ENCODE measurements at places on chromosomes 6 and 20.
A peak's percentile ranks its signal among the peaks of the same experiment; 100 is the strongest.

DNA sequence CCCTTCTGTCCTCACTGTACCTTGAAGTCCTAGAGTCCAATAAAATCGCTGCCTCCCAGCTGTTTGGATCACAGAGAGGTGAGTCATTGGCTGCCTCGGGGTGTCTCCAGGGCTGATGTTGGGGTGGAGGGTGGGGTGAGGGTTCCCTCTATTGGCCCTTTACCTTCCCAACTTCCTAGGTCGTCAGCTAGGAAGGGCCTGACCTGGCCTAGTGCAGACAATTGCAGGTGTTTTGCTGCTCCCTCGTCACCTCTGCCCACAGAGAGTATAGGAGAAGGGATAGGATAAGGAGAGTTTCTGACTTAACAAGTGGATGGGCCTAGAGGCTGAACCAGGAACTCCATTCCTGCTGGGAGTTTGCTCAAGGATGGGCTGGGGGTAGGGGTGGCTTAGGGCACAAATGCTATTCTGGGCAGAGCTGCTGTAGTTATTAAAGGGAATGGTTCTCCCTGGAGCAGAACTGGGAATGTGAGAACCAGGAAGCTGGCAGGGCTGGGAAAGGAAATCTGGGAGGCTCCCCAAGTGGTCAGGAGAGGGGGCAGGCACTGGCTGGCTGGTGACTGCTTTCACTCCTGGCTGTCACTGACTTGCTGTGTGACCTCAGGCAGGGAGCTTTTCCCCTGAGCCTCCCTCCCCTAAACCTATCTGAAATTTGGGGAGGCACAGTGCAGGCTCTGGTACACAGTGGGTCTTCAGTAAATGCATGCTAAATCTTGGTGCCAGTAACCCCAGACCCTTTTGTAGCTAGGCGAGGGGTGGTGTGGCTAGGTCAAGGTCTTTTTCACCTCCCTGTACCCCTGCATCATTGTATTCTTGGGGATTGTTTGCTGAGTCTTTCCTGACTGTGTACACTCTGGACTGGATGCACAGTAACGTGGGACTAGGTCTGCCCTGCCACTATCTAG, 1.5 kb downstream of the TP53INP2 start:
- DNase-seq, result no peak

GRCh38 chr6:167000759-167001158, 1.6 kb downstream of the CEP43 start:
- no peak for DNase-seq

DNA sequence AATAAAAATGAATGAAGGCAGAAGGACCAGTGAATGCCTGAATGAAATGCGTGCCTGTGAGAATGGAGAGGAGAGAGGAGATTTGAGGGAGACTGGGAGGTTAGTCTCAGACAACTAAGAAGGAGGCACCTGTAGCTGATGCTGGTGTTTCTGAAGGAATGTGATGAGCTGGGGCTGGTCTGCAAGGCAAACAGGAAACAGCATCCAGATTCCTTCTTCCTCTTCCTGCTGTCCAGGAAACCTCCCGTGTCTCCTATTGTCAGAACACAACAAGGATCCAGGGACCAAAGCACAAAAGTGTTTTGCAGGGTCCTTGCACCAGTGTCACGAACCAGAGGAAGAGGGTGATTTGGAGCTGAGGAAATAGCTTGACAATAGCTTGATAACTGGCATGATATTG, 50.4 kb upstream of the TAB2 start:
- DNase-seq, result no peak

- no peak for DNase-seq
Observed at GRCh38 chr6:75085931-75086635, 119.8 kb downstream of the COL12A1 start.

DNA sequence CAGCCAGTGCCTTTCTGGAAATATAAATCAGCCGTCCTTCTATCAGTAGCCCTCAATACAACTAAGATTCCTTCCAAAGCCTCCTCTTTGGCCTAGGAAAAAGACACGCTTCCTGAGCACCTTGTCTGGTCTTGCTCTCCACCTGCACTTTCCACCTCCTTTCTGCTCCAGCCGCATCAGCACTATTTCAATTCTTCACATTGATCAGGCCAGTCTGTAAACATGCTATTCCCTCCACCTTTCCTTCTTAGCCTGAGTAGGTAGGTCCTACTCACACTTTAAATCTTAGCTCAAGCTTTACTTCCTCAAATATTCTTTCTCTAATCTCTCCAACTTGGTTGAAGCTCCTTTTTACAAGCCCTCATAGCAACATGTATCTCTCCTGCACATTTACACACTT, 11.4 kb downstream of the RANBP9 start:
- no peak for DNase-seq

GRCh38 chr6:41697861-41698781, 37.3 kb downstream of the TFEB start:
- no peak for DNase-seq

DNA sequence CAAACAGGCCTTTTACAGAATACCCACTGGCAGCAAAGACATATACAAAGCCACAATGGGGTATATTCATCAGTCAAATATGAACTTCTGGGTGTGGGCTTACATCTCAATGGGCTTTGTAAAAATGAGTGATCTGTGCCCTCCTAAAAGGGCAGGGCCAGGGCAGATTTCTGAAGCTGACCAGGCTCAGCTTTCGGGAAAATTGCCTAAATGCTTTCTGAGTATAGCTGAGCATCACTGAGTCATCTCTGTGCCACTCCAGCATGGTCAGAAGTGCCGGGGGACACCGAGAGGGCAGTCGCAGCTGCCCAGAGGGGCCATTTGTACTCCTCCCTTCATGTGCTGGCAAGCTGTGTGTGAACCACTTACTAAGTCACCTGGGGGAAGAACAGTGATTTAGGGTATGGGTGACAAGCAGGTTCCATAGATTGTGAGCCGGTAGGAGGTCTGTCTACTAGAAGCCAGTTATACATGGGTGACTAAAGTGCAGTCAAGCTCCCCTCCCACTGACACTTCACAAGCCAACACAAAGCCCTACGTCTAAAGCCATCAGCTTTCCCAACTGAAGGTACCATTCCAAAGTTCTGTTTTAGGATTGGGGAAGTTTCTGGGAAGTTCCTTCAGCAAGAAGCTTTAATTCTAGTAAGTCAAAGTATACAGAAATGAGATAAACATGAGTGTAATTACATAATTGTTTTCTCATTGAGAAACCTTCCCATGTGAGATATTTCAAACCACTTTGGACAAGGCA, 147.6 kb upstream of the TAB2 start:
- DNase-seq, result no peak

DNA sequence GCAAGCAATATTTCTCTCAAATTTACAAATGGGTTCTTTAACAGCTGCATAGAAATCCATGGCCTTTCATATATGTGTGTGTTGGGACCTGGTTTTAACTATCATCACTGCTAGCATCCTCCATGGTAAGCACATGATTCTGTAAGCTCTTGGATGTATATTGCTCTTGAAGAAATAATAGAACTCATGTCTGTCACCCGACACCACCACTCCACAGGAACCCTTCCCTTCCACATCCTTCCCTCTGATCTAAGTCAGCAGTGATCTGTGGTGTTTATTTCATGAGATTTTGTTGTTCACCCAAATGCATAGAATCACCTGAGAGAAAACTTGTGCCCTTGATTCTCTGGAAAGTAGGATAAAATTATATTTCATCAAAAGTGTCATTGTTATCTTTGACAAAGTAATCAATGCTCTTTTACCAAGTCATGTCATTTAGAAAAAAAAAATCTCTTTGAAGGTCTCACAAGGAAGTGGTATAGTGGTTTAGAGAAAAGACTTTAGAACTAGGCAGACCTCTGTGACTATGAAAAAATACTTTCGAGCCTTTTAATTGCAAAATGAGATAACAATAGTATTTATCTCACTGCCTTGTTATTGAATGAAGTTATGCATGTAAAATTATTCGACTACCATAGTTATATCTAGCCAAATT, 649.8 kb upstream of the SLC35B3 start:
- DNase-seq, result no peak

GRCh38 chr6:105318660-105319059, 84.2 kb downstream of the PREP start:
- DNase-seq, result no peak

DNA sequence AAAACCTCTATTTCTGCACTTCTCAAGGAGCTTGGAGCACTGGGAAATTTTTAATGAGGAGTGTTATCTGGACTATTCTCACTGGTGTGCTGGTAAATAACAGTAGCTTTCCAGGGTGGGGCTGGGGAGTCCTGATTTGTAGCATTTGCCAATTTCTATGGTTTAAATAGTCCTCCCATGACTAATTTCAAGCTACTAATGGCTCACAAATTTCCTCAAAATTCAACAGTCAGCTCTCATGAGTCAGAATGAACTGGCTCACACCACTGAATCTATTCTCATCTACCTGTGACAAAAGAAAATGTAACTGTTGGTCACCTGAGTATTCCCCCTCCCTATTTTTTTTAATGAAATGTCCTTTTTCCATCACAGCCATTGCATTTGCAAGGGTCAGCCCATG, 449.6 kb downstream of the KIF16B start:
- no peak for DNase-seq

DNA sequence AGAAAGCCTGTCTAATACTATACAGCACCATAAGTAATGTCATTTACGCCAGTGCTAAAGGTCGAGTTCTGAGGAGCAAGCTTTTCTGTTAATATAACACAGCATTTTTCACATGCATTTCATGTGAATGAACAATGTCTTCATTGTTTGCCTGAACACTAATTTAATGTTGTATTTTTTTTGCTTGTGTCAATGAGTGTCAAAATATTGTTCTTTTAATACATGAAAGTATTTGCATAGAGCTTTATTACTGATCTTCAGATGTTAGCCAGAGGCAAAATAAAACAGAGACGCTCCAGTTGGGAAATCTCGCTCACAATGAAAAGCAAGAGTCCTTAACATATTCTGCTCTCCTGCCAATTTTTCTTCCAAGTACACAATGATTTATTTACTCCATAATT, 151.8 kb downstream of the FOXC1 start:
- DNase-seq, result no peak

DNA sequence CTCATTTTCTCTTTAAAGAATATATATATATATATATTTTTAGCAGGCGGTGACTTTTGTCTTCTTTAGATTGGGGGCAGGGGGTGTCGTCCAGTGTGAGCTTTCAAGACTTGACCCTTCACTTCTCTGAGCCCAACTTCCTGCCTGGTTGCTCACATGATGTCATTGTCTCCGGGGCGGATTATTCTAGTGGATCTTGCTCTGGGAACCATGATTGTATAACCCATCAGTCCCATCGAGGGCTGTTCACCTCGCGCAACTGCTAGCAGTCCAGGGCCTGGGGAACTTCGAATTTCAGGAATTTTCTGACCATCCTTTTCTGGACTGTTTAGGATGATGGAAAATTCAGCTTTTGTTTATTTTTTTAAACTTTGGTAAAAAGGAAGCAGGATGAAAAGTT, 1.0 kb downstream of the IGF2R start:
- DNase-seq, result peak; percentile 51

DNA sequence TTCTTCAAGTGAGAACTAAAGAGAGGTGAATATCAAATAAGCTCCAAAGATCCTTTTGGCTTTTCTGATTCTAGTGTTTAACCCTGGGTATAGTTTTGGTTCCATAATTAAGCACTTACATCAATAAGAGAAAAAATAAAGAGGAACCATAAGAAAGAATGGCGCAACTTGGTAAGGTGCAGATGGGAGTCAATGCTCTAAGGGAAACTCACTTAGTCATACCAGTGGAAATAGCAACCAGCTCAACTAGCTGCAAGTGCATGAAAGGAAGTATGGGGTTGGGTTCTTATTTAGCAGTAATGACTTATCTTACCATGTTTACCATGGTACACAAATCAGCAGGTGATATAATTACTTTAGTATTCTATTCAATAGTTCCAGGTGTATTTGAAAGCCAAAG, 296.5 kb upstream of the RUNX2 start:
- DNase-seq, result peak; percentile 18

GRCh38 chr6:119880840-119881239, 531.3 kb upstream of the MAN1A1 start:
- no peak for DNase-seq

GRCh38 chr6:8181160-8181881, 79.0 kb upstream of the EEF1E1 start:
- DNase-seq, result no peak

GRCh38 chr6:95413789-95414188, 163.5 kb upstream of the MANEA start:
- DNase-seq, result no peak

- no peak for DNase-seq
Observed at GRCh38 chr6:33114406-33114805, 38.6 kb downstream of the HLA-DPB1 start.

GRCh38 chr6:133730881-133731280, 158.0 kb upstream of the TCF21 start:
- no peak for DNase-seq

DNA sequence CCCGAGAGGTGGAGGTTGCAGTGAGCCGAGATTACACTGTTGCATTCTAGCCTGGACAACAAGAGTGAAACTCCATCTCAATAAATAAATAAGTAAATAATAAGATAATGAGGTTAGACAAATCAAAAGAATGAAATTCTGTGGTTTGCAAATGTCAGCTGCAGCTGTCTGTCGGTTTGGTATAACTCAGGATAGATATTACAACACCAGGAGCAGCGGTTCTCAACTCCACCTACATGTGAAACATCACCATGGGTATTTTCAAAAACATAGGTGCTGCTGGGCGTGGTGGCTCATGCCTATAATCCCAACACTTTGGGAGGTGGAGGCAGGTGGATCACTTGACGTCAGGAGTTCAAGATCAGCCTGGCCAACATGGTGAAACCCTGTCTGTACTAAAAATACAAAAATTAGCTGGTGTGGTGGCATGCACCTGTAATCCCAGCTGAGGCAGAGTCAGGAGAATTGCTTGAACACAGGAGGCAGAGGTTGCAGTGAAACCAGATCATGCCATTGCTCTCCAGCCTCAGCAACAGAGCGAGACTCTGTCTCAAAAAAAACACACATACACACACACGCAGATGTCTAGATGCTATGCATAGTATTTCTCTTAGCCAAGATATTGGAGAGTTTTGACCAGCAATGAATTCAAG, 126.1 kb upstream of the LAMP5 start:
- DNase-seq, result no peak

- DNase-seq, result no peak
Observed at GRCh38 chr20:9458138-9458796, 56.1 kb upstream of the LAMP5 start.

DNA sequence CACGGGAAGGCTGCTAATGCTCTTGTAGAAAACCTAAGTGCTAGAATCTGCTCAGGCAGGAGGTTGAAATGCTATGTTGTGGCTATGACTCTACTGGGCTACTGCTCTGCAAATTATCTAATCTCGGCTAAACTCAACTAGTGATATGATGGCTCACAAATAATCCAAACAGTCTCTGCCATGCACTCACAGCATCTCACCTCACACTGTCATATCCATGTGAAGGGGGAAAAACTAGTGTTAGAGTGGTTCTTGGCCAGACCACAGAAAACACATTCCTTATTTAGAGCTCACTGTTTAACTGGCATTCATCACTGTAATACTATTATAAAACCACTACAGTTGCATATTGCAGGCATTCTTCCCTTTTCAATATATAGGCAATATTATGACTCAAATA, 81.8 kb upstream of the DST start:
- DNase-seq, result no peak

All from CD4-positive, alpha-beta T cell treated with Interleukin-17A for 1 hour (primary cell).